ENCODE measurements at places on chromosomes 2 and 18.

- DNase-seq: no peak
Measured at GRCh38 chr2:158651358-158652057, 143.6 kb upstream of the DAPL1 start.

DNA sequence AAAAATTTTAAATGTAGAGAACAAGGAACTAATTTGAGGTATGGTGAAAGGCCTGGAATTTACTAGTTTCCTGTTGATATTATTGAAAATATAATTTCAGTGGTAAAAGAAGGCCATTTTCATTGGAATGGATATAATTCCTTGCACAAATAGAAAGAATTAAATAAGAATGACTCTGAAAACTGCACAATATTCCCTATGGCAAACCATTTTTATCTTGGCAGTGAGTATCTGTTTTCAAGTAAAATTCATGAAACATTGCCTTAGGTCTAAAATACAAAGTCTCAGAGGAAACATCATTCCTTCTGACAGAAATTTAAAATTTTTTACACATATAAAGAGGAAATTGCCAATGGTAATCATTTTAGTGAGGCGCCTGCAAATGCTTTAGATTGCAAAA, 1468.3 kb downstream of the LRP1B start:
- DNase-seq: no peak

GRCh38 chr18:35284841-35285240, 5.2 kb downstream of the ZSCAN30 start:
- no peak for DNase-seq

DNA sequence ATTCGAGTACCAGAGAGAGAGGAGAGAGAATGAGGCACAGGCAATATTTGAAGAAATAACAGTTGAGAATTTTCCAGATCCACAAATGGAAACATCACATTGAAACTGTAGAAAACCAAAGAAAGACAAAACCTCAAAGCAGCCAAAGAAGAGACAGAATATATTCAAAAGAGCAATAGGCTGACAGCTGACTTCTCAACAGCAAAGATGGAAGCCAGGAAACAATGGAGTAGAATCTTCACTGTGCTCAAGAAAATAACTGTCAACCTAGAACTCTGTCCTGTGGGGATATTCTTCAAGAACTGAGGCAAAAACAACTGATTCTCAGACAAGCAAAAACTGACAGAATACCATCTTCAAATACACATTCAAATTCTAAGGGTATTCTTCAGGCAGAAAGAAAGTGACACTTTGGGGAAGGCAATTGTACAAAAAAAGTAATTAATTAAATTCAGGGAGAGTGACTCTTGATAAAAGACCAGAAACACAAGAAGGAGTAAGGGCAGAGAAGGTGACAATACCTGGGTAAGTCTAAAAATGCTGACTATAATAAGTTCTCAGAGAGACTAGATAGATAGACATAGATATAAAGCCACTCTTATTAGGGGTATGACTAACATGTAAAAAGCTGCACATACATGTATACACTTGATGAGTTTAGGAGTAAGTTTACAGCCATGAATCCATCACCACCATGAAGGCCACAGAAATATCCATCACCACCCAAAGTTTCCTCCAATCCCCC, 25.6 kb downstream of the ANKMY1 start:
- DNase-seq: no peak

- no peak for DNase-seq
Measured at GRCh38 chr2:113038291-113038690, 14.4 kb downstream of the IL36B start.

GRCh38 chr2:128984855-128985254, 666.2 kb upstream of the HS6ST1 start:
- no peak for DNase-seq

GRCh38 chr2:43038034-43038695, 188.2 kb downstream of the ZFP36L2 start:
- no peak for DNase-seq

DNA sequence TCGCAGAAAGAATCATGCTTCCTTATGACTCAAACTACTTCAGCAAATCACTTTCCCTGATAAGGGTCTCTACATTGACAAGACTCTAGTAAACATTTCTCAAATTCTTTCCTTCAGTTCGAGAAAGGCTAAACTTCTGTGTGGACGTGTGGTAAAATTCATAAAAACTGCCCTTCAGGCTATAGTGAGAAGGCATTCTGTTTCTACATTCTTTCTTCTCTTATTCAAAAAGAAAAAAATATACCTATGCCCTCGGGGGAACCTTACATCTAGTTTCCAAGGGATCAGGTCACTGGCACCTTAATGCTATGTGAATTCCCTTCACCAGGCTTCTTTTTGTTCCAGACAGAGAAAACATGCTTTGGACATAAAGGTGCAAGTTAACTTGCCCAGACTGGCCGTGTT, 4.9 kb downstream of the VIT start:
- DNase-seq: no peak

DNA sequence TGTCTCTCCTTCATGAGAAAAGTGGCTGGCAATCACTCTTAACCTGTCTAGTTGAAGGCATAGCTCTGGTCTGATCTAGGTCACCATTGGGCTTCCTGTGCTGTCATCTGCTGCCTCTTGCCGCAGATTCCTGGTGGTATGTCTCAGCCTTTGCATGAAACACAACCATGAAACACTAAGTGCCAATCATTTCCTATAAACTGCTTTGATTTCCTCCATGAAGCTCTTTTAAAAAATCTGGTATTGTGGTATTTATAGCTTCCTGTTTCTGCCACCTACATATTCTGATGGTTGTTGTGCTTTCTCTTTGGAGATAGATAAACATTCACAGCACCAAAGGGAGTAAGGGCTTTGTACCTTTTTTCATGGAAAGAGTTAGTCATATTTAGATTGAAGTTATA, 120.0 kb upstream of the EPC2 start:
- DNase-seq: peak; percentile 36

DNA sequence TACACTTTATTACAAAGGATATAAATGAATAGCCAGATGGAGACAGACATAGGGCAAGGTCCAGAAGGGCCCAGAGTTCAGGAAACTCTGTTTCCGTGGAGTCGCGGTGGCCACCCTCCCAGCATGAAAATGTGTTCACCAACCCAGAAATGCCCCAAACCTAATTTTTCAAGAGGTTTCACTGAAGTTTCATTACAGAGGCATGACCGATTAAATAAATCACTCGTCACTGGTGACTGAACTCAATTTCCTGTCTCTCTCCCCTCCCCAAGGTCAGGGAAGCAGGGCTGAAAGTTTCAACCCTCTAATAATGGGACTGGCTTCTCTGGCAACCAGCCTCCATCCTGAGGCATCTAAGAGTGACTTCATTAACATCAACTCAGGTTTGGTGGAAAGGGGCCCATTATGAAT, 22.4 kb downstream of the USP40 start:
- no peak for DNase-seq

DNA sequence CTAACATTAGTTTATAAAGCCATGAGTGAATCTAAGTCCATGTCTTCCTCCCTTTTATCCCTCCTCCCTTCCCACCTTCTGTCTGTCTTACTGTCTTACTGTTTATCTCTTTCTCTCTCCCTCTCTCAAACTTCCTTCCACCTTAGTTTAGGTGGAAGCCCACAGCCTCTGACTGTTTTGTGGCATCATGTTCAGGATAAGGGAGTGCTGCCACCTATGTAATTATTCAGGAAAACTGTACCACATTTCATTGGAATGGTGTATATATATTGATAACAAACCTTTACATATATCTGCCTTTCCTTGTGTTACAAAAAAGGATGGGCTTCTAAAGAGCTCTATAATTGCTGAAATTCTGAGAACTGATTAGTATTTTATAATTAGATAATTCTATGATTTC, 48.7 kb downstream of the NETO1 start:
- DNase-seq: no peak

DNA sequence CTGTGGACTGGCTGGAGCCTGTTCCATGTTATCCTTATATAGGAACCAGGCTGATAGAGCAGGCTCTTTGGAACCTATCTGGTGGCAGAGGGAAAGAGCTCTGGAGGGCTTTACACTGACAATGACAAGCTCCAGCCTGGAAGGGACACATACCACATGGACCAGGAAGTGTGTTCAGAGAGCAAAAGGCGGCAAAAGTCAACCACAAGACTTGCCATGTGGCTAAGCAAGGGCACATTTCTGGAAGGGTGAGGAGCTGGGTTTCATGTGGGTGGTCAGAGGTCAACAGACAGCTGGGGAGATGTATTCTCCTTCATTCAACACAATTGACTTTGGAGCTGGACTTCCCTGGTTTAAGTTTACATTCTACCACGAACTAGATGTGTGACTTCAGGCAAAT, 325.2 kb downstream of the DYSF start:
- DNase-seq: no peak

- DNase-seq: no peak
Measured at GRCh38 chr2:64657411-64657810, 3.7 kb upstream of the SERTAD2 start.

GRCh38 chr2:46747297-46747818, 168.2 kb downstream of the MCFD2 start:
- no peak for DNase-seq

- no peak for DNase-seq
Measured at GRCh38 chr2:29518010-29518409, 402.8 kb downstream of the CLIP4 start.

DNA sequence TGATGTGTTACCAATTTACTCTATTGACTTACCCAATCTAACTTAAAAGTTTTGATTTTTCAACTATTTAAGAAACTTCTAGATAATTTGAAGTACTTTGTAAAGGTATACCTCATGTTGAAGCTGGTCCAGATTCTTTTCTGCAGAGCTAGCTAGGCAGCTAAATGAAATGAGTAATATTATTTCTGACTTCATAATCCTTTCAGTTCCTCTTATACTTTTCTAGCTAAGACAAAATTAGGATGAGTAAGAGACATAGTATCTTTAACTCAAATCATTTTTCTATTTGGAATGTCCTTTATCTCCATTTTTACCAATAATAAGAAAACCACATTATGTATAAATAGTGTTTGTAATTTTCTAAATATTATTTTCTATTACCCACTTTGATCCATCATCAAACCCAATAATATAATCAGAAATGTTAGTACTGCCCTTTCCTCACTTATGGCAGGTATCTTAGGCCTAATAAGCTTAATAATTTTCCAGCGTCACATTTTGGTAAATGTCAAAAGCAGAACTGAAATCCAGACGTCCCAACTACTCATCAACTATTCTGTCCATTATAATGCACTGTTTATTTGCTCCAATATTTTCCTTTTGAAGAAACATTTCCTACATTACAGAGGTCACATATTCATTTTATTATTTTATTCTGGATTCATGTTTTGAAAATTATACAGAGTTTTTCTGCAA, 456.6 kb downstream of the THSD7B start:
- no peak for DNase-seq

DNA sequence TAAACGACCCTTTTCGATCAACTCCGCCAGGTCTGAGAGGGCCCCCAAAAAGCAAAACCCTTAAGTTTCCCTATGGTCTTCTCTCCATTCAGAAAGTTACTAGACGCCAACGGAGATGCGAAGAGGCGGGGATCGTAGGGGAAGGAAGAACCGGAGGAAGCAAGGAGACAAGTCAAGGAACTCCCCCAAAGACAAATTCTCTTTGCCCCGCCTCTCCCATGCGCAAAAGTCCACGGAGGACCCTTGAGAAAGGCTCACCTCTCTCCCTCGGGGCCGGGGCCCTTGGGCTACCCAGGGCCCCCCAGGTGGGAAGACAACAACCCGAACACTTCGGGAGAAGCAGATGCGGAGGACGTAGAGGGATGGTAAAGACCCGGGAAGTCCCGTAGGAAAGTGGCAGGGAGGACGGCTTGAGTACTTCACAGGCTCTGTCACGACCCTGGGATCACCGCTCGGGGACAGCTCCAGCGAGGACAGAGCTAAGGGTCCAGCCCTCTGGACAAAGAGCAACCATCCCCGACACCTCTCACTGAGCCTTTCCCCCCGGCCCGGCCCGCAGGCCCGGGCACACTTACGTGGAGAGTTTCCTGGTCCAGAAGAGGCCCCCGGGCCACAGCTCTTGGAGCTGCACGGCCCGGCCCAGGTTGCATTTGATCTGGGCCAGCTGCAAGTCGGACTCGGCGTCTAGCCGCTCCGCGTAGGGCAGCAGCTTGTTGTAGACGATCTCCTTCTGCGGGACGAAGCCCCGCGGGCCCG, 647 bp downstream of the PSME4 start:
- DNase-seq: peak; percentile 7

DNA sequence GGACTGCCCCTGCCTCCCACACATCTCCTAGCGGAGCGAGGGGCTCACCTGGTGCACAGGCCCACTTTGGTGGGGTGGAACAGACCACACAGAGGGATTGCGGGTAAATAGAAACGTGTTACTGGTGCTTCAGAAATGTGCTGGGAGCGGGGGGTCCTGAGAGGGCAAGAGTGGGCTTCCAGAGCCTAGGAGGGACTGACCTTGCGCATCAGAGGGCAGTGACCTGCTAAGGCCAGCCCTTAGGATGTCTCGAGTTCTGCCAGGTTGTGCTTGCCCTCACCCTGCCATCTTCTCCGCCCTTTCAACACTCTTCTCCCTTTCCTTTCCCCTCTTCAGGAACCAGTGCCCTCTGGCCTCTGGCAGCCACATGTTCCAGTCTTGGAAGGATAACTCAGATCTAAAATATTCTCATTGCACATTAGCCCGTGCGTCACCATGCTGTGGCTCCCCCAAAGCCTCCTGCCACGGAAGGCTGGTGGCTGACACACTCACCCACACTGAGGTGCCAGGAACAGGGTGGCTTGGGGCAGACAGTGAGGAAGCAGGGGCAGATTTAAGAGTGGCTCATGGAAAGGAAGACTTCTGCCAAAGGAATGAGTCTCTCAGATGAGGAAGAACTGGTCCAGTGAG, 89.6 kb downstream of the MCFD2 start:
- DNase-seq: no peak

DNA sequence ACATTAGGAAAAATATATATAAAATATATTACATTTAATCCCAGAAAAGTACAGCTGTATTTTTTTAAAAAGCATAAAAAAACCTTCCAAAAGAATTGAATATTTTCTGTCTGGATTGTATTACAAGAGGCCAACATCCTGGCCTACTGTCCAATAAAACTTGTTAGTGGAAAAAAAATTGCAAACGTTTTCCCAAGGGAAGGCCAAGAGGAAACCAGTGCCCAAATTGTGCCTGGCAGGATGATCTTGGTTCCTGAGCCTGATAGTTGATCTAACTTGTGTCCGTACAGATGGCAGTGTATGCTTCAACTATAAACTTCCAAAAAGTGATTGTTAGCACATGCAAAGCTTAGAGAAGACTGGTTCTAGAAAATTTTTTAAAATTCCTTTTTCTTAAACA, 90.6 kb upstream of the LPIN2 start:
- no peak for DNase-seq

DNA sequence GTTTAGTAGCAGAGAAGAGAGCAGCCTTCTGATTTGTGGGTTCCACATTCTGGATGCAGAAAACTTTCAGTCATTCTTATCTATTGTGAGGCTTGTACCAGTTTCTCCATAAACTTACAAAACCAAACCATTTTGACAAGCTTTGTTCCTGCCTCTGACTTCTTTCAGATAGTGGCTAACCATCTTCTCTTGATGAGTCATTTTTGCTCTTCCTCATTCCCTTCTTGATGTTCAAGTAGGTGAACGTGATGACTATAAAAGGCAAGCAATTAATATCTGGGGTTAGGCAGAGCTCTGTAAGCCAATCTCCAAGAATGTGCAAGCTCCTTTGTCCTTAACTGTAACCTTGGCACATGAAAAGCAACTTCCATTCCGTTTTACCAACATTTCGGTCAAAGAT, 2083.1 kb upstream of the PIK3C3 start:
- no peak for DNase-seq

GRCh38 chr2:97354576-97354975, 235.1 kb downstream of the ANKRD36B start:
- no peak for DNase-seq

- DNase-seq: no peak
Measured at GRCh38 chr18:79760881-79761280, 36.9 kb upstream of the KCNG2 start.

- DNase-seq: no peak
Measured at GRCh38 chr2:42246562-42246961, 77.4 kb downstream of the EML4 start.
